ENCODE measurements at places on chromosomes 3 and 15.

DNA sequence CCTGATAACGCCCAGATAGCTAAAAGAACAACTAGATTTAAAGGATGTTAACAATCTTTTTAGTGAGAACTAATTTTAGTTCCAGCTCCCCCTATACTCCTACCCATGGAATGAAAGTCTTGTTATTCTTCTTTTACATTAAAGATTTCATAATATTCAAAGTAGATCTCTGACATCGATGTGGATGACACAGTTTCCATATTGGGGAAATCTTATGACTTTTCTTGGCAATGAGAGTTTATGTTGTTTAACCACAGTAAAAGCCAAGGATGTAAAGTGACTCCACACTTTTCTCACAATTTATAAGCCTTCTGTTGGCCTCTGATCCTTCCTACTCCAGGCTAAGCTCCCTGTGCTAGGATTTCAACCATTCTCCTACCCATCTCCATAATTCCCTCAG lies 332.6 kb upstream of the KCNMB2 start:
- DNase-seq = no peak

DNA sequence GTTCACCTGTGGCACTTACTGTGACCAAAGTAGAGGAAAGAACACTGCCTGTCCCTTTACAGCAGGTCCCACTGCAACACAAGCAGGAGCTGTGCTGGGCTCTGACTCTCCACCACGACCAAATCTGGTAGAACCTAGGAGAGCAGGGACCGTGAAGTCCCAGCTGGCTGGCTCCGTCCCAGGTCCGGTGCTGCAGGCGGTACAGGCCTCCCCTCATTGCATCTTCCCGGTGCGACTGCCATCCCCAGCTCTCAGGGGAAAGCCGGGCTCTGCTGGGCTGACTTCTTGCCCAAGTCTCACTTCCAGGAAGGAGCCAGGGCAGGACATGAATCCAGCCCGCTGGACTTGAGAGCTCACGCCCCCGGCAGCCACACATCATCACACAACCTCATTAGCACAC lies 33.8 kb downstream of the RGMA start:
- DNase-seq = no peak

- DNase-seq = no peak
These were observed 123.4 kb upstream of the PRR20G start for GRCh38 chr3:127411083-127411727.

GRCh38 chr3:64909757-64910467 lies 222.1 kb upstream of the ADAMTS9 start:
- DNase-seq = no peak

- DNase-seq = no peak
These were observed 25.3 kb downstream of the TRA2B start for GRCh38 chr3:185912512-185912911.

DNA sequence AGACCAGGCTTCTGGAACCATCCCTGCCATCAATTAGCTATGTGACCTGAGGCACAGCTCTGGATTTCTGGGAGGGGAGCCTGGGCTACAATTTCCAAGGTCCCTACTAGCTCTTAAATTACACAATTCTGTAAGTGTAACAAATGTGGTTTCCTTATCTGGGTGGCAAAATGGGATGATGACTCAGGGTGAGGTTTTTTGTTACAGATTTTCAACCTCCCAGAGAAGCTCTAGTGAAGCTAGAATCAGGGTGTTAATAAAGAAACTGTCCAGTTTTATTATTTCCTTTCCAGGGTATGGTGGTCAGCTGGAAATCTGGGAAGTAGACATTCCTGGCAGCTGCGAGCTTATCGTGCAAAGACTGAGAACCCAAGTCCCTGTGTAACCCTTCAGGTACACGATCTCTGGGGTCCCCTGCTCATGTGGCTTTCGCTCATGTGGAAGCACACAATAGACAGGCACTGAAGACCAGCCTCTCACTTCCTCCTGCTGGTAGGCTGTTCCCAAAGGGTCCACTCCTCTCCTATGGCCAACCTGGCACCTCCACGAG lies 7.3 kb downstream of the RAB27A start:
- no peak for DNase-seq

DNA sequence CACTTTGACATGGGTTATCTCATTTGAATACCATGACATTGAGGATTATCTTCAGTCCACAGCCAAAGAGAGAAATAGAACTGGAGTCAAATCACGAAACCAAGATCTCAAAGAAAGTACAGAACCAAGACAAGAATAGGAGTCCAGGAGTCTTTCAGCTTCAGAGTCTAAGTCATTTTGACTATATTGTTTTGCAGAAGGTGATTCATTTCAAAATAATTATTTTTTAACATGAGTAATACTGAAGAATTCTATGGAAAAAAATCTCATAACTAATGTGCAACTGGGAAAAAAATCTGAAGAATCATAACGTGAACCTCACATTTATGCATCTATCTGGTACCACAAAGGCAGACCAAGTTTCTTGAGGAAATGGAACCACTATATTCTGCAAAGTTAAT lies 60.3 kb downstream of the UBE3A start:
- DNase-seq = no peak

DNA sequence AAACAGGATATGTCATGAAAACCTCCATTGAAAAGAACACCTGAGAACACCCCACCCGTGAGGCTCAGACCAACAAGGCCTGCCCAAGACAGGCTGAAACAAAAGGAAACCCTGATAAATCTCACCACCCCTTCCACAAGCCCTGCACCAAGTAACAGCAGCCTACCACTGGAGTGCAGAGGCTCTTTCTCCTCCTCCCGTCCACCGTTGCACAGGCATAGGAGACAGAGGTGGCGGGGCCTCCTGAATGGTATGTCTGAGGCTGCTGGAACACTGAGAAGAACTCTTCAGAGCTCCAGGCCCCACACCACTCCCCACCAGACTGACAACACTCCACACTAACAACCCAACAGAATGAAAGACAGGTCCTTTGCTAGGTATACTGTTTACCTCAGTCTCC lies 21.4 kb downstream of the CHDH start:
- no peak for DNase-seq

DNA sequence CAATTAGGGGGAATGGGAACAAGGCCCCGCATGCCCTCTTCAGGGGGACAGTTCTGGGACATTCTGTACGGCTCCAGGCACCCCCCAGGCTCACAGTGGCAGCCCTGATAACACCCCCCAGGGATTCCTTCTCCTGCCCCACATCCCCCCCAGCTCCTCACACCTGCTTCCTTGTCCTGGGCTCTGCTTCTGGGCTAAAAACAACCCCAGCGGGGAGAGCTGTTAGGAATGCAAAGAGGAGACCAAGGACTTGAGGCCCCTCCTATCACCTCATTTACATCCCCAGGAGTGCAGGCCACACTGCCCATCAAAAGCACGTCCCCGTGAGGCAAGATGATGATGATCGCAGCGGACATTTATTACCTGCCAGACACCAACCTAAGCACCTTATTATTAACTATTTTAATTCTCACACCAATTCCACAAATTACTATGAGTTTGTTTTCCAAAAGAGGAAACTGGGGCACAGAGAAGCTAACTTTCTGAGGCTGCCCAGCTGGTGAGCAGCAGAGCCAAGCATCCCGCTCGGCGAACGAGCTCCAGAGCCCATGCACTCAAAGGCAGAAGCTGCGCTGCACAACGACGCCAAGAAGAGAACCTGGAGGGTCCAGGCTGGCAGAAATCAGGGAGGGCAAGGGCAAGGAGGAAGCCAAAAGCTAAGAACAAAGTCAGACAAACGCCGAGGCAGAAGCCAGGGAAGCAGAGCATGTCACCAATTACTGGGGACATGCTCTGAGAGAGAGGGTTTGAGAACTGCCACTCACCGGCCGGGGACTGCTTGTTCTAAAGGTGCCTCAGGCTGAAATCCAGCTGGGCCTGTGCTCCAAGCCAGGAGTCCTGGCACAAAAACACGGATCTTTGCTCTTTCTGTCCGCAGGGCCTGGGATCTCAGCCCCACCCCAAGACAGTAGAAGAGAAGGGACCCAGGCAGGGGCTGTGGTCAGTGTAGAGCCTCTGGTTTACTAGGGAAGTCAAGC lies 76.2 kb upstream of the NSMCE3 start:
- DNase-seq = no peak

- DNase-seq = no peak
These were observed 31.3 kb downstream of the HACD2 start for GRCh38 chr3:123553536-123553935.

GRCh38 chr3:168582503-168582902 lies 486.8 kb upstream of the GOLIM4 start:
- DNase-seq = no peak

- no peak for DNase-seq
These were observed 911.2 kb downstream of the MCTP2 start for GRCh38 chr15:95142531-95142930.

GRCh38 chr3:102169915-102170479 lies 264.8 kb upstream of the ZPLD1 start:
- DNase-seq = no peak

DNA sequence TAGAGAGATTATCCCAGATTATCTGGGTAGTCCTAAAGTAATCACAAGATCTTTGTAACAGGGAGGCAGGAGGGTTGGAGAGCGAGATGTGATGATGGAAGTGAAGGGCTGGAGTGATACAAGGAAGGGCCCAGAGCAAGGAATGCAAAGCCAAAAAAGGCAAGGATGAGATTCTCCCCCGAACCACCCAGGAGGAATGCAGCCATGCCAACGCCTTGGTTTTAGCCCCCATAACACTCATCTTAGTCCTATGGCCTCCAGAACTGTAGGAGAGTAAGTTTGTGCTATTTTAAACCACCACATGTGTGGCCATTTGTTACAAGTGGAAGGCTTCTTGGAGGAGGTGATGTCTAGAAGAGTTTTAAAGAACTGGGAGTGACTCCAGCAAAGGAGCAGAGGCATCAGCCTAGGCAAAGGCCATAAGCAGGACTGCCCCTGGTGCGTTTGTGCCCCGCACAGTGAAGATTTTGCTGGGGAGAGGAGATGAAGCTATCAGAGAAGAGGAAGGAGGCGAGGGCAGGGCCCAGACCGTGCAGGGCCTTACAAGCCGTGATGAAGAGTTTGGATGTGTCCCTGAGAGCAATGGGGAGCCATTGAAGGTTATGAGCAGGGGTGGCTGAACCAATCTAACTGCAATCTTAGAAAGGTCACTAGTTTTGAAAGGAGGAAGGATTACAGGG lies 25.3 kb upstream of the CORO2B start:
- DNase-seq = no peak

DNA sequence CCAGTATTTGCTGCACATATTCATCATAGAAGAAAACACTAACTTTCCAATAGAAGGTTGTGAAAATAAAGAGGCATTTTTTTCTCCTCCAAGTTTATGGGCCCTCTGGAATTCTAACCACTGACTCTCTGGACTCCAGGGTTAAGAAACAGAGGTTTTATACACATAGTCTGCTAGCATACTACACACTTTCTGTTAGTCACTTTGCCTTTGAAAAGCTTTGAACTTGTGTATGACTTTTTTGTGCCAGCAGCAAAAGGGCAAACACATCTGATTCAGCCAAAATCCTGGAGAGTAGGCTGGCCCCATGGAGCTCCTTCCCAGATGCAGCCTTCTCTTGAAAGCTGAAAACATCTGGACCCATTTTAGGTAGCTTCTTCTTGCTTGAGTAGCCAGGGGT lies 6.2 kb downstream of the ZIC4 start:
- no peak for DNase-seq

Measured in cerebellar nuclear complex (tissue), 1 donor.